ENCODE measurements at places on chromosomes 3 and 15. TPM values are rescaled to one million over a fixed set of nuclear protein-coding genes. Genes with fewer than 3 reads are reported as not detected.

The DTX3L gene
- total RNA-seq = 138 TPM

The AGTR1 gene
- total RNA-seq = not detected

The ARHGAP31 gene
- total RNA-seq = 1.4 TPM

The FANCD2OS gene
- not detected for total RNA-seq

The OXTR gene
- total RNA-seq = 1.4 TPM

The RARB gene
- not detected for total RNA-seq

The MLF1 gene
- total RNA-seq = 2.4 TPM

The GCSAM gene
- 9.5 TPM for total RNA-seq

The LRTM1 gene
- not detected for total RNA-seq

The TGM5 gene
- total RNA-seq = 1.1 TPM

The OTOL1 gene
- not detected for total RNA-seq

The RBPMS2 gene
- total RNA-seq = not detected

The SERPINI1 gene
- 3.0 TPM for total RNA-seq

Data from activated CD8-positive, alpha-beta memory T cell treated with anti-CD3 and anti-CD28 coated beads, Interleukin-2, amount 10 ng/mL, durations not matched to agents 7 days and 5 days (primary cell).